Endothelial cell of umbilical vein (primary cell): ENCODE measurements at places on chromosomes 11 and 22. TPM values are rescaled to one million over a fixed set of nuclear protein-coding genes. Genes with fewer than 3 reads are reported as not detected.

The NXPE1 gene
- total RNA-seq, result not detected in 2 replicates

The IFITM10 gene
- 0.62 and 0.66 TPM in 2 replicates for total RNA-seq

The TMEM151A gene
- total RNA-seq, result not detected in 2 replicates

The DMC1 gene
- total RNA-seq, result 0.91 and 1.1 TPM in 2 replicates

The ZC3H12C gene
- total RNA-seq, result 14.5 and 14.7 TPM in 2 replicates

The FAT3 gene
- total RNA-seq, result 0.05 and 1.4 TPM in 2 replicates

The TRIM49 gene
- total RNA-seq, result not detected in 2 replicates
